Activated CD4-positive, alpha-beta T cell treated with anti-CD3 and anti-CD28 coated beads for 1 hour (primary cell): ENCODE measurements at places on chromosomes 12 and 14.
A peak's percentile ranks its signal among the peaks of the same experiment; 100 is the strongest.

DNA sequence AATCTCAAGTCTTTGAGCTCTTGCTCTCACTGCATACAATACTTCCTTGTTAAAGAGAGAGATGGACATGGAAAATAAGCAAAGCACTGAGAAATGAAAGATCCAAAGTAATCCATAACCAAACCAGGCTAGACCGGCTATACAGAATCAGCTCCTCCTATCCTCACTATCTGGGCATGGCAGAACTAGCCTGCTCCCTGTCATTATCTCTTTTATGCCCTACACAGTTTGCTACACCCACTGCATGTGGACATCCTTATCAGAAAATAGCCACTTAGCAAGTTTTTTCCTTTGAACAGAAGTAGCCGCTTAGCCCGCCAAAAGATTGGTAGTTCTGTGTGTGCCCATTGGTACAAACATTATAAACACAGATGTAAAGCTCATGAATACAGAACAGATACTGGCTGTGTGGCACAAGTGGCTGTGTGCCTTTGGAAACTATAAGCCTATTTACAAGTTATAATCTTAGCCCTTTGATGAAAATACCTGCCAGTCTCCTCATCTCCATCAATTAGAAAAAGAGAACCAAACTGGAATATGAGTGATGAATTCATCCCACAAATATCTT lies 34.7 kb downstream of the SPTB start:
- no peak for DNase-seq

- no peak for DNase-seq
These were observed 293.6 kb upstream of the RGS6 start for GRCh38 chr14:71638523-71639196.

DNA sequence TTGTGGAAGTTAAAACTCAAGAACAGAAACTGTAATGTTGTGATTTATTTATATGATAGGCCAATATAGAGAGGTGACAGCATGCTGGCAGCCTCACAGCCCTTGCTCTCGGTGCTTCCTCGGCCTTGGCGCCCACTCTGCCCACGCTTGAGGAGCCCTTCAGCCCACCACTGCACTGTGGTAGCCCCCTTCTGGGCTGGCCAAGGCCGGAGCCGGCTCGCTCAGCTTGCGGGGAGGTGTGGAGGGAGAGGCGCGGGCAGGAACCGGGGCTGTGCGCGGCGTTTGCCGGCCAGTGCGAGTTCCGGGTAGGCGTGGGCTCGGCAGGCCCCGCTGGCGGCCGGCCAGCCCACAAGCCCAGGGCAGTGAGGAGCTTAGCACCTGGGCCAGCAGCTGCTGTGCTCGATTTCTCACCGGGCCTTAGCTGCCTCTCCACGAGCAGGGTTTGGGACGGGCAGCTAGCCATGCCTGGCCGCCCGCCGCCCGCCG lies 65.8 kb upstream of the SLC8A3 start:
- no peak for DNase-seq

GRCh38 chr14:78959674-78960264 lies 789.6 kb downstream of the NRXN3 start:
- peak; percentile 12 for DNase-seq

DNA sequence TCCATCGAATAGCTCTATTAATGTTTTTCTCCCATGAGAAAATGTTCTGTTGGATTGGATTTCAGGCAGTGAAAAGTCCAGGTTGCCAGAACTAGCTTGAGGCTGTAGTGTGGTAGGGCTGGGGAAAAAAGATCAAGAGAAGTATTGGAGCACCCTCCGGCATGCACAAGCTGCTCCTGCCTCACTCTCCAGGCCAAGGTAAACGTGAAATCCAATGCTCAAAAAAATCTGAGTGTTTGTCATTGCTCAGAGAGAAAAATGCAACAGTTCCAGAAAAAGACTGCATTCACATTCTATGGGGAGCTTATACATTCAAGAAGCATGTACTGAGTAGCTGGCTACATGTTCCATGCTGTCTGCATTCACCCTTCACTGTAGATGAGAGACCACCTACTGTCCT lies 680.9 kb upstream of the TBX3 start:
- no peak for DNase-seq

- no peak for DNase-seq
These were observed 437.9 kb downstream of the DAD1 start for GRCh38 chr14:22151121-22151520.

- DNase-seq = no peak
These were observed 41.1 kb downstream of the SERPINA3 start for GRCh38 chr14:94653321-94653720.

- DNase-seq = no peak
These were observed 1.3 kb upstream of the CD63 start for GRCh38 chr12:55729819-55730818.

GRCh38 chr12:7120166-7120565 lies 8.5 kb downstream of the RBP5 start:
- no peak for DNase-seq

DNA sequence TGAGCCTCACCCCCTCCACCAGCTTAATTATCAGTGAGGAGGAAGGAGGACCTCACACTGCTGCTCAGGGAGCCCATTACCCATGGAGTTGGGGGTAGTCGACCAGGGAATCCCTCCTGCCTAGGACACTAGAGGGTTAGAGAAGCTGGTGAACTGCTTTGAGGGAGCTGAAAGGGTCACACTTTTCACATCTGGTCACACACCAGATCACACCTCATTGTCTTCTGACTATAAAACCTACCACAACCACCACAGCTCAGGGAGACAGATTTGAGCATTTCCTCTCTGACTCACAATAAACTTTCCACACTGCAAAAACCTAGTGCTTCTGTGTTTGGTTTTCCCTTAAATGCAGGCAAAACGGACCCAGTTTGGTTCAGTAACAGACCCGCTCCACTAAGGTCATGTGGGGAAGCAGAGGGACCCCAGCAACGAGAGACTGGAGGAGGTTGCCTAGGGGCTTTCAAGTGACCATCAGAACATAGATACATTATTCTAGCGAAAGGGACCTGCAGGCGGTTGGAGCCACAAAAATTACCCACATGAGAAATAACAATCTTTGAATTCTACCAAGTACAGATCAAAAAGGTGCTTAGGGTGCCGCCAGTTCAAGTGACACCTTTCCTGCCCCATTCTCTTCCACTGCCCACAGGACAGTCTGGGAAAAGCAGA lies 151.4 kb upstream of the AVPR1A start:
- DNase-seq = no peak

DNA sequence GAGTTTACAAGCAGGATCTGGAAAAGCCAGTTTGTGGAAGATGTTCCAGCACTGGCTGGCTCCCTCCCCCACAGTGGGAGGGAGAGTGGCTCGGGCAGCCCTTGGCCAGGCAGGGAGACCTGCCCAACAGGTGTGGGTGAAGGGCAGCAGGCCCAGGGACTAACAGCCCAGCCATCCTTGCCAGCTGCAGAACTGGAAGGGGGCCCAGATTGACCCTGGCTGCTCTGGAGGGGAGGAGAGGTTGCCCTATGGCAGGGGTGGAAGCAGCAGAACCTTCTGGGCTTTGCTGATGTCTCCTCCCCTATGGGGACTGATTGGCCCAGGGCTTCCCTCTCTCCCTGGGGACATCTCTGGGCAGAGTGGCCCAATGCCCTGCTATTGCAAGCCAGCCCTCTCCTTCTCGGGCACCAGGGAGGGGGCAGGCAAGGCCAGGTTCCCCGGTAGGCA lies 20.5 kb downstream of the IRF2BPL start:
- DNase-seq = no peak

GRCh38 chr12:47808574-47809365 lies 10.9 kb downstream of the HDAC7 start:
- no peak for DNase-seq

- no peak for DNase-seq
These were observed 4.0 kb downstream of the NAB2 start for GRCh38 chr12:57092876-57093414.

DNA sequence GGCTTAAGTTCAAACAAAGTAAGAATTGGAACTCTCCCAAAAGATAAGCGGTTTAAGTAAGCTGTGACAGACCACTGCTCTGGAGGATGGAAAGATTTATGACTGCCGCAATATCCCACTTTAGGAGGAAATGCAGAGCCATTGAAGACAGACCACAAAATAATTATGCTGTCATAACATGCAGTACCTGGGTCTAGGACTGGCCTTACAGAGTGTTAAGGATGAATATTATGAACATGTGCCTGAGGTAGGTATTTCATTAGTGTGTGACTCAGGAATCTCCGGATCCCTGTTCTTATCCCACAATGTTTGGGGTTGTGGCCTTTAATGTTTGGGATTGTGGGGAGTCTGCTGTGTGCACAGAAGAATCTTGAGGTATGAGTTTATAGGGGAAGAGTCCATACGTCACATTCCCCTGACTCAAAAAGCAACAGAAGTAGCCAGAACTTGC lies 114.9 kb downstream of the SAMD4A start:
- DNase-seq = no peak
